Fibroblast of skin of scalp (primary cell): ENCODE measurements at places on chromosomes 6 and 20.

- DNase-seq = no peak
These were observed 104.9 kb upstream of the NT5E start for GRCh38 chr6:85344996-85345395.

GRCh38 chr6:135869857-135870256 lies 18.4 kb downstream of the PDE7B start:
- DNase-seq = no peak

- peak; percentile 16 for DNase-seq
These were observed 55.4 kb upstream of the MOXD1 start for GRCh38 chr6:132456700-132457143.

GRCh38 chr20:49659056-49659455 lies 54.6 kb downstream of the B4GALT5 start:
- DNase-seq = no peak

GRCh38 chr20:12072954-12073264 lies 155.2 kb downstream of the BTBD3 start:
- peak; percentile 48 for DNase-seq

DNA sequence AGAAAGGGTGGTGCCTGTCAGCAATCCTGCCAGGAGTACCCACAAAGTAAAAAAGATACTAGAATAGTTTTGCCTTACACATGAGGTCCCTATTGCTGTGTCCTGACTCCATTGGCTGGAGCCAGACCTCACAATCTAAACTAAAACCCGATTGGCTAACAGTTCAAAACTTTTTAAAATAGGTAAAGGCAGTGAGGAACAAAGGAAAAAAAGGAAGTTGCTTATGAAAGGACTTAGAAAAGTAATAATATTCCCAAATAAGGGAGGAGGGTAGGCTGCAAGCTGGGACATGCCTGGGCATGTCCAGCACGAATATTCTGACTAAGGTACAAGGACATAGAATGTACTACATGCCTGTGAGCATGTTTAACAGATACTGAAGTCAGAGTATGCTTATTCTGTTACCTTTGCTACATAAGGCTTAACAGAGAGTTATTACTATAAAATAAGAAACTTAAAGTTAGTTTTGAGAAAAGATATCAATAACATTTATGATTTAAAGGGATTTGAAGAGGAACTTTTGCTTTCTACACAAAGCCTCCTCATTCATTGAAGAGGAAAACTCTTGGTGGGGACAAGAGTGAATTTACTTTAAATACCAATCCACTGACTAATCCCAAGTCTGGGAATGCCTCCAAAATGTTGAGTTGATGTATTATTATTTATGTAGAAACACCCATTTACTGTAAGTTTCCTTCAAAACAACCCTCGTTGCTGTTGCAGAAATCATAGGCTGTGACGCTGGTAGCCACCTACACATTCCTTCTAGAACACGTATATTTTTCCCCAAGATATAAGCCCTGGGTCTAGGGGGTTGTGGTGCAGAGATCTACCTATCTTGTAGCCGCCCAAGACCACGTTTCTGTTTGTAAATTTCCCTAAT lies 8.2 kb upstream of the MTHFD1L start:
- peak; percentile 96 for DNase-seq

DNA sequence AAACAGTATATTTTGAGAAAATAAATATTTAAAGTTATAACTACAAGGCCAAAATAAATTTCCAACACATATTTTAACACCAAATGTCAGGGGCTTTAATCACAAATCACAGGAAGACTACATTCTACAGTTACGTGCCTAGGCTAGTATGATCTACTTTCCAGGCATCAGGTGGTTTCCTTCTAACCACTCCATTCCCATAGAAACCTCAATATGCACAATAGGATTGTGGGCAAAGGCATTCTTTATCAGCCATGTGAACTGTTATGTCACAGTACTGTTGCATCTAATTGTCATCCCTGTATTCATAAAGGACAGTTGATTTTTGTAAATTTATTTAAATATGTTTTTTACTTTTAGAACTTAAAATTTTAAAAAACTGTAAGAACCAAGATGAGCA lies 32.4 kb downstream of the ATG5 start:
- DNase-seq = no peak

DNA sequence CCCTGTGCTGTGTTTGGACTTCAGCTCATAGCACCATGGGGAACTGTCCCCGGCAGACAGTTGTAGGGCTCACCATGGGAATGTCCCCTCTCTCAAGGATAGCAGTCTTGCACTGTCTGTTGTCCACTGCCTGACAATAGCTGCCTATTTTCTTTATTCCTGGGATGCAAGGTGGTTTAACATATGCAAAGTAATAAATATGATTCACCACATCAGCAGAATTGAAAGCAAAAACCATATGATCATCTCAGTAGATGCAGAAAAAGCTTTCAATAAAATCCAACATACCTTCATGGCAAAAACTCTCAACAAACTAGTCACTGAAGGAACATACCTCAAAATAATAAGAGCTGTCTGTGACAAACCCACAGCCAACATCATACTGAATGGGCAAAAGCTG lies 13.5 kb upstream of the LRP11 start:
- no peak for DNase-seq

DNA sequence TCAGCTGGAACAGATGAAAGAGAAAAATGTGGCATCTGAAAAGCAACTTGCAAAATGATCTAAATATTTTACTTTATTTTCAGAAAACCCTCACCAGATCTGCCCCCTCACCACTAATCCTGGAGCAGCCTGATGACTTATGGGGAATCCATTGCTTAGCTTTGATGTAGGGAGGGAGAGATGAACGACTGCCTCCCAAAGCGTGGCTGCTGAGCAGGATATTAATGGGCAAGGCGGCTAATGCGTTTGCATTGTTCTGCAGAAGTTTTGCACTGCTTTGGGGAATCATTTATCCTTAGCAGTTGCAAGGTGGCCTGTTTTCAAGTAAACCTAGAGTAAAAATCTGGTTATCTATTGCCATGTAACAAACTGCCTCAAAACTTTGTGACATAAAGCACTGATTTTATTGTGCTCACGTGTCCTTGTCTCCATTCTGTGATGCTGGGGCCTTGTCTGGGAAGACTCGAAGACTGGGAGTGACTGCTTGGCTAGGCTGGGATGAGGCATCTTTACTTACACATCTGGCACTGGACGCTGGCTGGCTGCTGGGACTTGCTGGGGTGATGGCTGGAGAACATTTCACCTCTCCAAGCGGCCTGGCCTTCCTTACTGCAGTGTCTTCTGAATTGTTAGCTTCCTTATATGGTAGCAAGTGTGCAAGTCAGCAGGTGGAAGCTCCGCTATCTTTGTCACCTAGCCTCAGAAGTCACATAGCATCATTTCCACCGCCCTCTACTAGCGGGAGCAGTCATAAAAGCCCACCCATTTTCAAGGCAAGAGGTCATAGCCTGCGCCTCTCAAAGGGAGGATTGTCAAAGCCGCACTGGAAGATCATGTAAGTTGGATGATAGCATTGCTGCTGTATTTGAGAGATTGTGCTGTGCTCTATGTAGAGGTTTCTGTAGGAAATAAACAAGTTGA lies 313.2 kb downstream of the NRN1 start:
- DNase-seq = no peak

DNA sequence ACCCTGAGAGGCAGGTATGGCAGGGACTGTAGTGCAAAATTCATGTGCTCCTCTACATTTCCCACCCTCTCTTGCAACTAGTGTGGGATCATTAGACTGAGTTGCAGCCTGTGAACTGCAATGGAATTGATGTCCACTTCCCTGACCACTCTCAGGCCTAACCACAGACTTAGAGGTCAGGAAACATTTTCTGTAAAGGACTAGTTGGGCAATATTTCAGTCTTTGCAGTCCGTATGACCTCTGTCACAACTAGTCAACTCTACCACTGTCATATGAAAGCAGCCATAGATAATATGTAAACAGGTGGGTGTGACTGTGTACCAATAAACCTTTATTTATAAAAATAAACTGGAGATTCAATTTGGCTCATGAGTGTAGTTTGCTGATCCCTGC lies 134.4 kb upstream of the TOP1 start:
- DNase-seq = no peak

GRCh38 chr6:19210849-19211590 lies 626.1 kb upstream of the ID4 start:
- DNase-seq = no peak

DNA sequence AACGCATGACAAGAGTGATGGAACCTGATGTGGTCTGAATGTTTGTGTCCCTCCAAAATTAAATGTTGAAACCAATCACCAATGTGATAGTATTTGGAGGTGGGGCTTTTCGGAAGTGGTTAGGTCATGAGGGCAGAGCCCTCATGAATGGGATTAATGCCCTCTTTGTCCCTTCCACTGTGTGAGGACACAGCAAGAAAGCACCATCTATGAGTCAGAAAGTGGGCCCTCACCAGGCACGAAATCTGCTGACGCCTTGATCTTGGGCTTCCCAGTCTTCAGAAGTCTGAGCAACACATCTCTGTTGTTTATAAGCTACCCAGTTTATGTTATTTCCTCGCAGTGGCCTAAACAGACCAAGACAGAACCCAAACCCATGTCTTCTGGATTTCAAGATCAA lies 244.0 kb upstream of the JAG1 start:
- no peak for DNase-seq

- DNase-seq = peak; percentile 54
These were observed 19.8 kb downstream of the NEDD9 start for GRCh38 chr6:11212664-11213063.

DNA sequence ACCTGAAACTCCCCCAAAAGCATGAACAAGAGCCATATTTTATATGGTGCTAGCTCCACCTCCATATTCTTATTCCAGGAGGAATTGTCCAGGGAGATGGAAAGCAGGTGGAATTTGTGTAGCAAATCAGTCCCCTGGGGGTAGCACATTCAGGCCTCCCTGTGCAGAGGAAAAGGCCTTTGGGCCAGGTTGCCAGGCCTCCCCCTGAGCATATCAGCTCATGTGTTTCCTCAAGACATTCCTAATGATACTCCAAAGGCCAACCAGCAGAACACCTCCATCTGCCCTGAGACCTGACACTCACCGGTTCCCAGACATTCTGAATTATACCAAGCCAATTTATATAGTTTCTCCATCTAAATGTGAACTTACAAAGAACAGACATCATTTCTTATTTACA lies 2.6 kb upstream of the BANF2 start:
- DNase-seq = no peak

- DNase-seq = peak; percentile 91
These were observed 394 bp downstream of the AKAP12 start for GRCh38 chr6:151240036-151240685.

DNA sequence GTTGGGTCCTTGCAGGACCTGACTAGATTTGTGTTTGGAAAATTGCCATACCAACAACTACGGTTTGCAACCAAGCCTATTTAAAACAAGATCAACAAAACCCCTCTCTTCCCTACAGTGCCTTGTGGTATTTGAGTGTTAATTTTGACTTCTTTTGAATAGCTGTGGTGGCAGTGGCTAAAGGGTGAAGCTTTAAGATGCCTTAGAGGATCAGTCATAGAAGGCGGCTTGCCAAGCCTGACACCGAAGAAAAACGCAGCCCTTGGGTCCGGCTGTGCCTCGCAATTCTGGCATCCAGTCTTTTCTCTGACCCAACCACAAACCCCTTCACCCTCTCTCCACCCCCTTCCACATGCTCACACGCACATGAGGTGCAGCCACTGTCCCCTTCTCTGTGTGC lies 32.6 kb downstream of the BMP6 start:
- peak; percentile 98 for DNase-seq

- DNase-seq = no peak
These were observed 152.0 kb upstream of the EPHA7 start for GRCh38 chr6:93571346-93571745.

DNA sequence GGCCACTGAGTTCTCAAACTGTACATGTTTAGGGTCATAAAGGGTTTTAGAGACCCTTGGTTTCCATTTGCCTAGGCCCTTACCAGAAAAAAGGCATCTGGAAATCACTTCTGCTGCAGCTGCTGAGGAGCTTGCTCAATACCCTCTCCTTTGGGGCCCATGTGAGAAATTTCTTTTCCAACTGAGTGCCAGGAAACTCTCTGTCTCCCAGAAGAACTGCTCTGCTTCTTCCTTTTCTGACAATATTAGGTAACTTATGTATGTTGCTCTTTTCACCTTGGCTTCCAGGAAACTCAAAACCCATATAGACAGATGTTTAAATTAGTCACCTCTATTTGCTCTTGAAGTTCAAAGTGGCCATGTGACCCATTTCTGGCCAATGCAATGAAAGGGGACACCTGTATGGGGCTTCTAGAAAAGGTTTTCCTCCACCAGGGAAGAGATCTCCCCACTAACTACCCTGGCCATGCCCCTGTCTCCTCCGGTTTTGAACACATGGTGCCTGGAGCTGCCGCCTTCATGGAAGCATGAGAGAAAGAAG lies 121.6 kb downstream of the PREX1 start:
- no peak for DNase-seq

GRCh38 chr20:49636447-49636846 lies 68.5 kb upstream of the PTGIS start:
- no peak for DNase-seq

- peak; percentile 58 for DNase-seq
These were observed 27.1 kb downstream of the RAB44 start for GRCh38 chr6:36724514-36725390.

GRCh38 chr6:150207931-150208570 lies 65.2 kb downstream of the PPP1R14C start:
- DNase-seq = peak; percentile 91

GRCh38 chr6:106411056-106411455 lies 50.5 kb downstream of the CRYBG1 start:
- DNase-seq = no peak

- peak; percentile 24 for DNase-seq
These were observed 798 bp downstream of the DSP start for GRCh38 chr6:7542065-7542873.

GRCh38 chr20:54668271-54669039 lies 193.1 kb downstream of the DOK5 start:
- peak; percentile 11 for DNase-seq

GRCh38 chr6:90368601-90369000 lies 72.0 kb upstream of the BACH2 start:
- peak; percentile 78 for DNase-seq

DNA sequence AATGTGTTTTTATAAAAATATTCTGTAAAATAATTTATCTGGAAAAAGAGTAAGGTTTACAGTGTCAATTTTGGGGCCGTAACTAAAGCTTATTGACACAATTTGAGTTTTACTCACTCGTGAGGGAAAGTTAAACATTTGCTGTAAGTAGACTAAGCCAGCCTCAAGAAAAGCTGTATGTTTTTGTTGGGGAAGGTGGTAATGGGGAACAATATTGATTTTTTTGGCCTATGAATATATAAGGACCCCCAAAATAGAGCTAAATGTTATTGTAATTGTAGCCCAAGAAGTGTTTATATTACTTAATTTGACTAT lies 1.4 kb downstream of the SENP6 start:
- DNase-seq = no peak

GRCh38 chr20:3509064-3509463 lies 38.2 kb downstream of the ATRN start:
- DNase-seq = no peak

DNA sequence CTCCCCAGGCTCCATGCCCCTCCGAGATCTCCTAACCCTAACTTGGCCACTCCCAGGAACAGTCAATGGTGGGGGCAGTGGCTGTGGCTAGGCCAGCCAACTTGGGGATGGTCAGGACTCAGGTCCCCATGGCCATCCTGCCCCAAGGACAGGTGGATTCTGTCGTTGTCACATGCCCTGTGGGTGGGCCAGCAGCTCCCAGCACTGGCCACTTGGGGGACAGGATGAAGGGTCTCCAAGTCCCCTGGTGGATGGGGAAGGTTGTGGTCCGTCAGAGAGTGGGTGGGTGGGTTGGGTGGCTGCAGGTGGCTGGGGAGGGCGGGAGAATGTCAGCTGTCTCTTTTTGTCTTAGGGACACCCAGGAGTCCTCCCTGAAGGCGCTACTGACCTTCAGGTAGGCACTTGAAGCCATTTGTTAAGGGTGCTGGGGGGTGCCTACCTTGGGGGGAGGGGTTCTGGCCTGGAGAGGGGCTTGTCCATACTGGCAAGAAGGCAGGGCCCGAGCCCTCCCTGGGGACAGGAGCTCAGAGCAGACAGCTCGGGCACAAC lies 5.5 kb downstream of the COL9A3 start:
- DNase-seq = no peak
